ENCODE measurements at places on chromosomes 1 and 21.

DNA sequence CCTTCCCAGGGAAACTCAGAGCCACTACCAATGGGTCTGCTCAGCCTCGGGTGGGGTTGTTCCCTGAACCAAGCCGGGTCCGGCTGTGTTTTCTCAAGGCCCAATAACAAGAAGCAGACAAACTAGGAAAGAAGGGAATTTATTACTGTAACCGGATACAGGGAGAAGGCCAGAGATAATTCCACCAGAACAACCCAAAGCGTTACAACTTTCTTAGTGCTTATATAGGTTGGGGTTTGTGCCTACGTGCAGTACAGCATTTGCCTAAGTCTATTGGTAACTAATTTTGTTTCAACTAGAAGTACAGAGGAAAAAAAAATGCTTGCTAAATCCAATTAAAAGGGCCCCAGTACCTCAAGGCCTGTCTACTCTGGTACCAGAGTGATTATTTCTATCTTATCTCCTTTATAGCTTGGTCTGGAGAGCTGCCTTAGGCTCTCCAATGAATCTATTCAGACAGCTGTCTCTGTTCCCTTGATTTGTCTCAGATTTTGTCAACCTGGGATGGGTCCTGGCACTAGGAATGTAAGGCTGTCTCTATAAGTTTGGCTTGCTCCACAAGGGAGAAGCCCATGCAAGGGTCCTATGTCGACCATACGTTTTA, 57.3 kb upstream of the CCDC190 start:
- DNase-seq = no peak

GRCh38 chr1:12404918-12405317, 175.1 kb downstream of the VPS13D start:
- no peak for DNase-seq

- DNase-seq = no peak
Observed at GRCh38 chr1:214847071-214847810, 235.3 kb upstream of the KCNK2 start.

DNA sequence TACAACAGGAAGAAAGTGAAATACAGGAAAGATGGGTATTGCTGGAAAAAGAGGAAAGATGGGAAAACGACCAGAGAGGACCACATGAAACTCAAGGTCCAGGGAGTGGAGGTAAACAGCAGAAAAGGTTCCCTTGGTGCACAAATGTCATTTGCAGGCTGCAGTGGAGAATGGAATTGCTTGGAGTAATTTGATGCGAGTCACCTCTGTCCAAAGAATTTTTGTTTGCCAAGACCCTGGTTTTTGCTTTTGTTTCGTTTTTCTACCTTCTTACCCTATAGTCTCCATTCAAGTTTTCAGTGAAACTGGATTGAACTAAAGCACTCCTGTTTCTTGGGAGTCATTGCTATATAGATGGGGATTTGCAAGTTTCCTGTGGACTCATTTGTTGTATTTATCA, 464.3 kb downstream of the CAMTA1 start:
- no peak for DNase-seq

DNA sequence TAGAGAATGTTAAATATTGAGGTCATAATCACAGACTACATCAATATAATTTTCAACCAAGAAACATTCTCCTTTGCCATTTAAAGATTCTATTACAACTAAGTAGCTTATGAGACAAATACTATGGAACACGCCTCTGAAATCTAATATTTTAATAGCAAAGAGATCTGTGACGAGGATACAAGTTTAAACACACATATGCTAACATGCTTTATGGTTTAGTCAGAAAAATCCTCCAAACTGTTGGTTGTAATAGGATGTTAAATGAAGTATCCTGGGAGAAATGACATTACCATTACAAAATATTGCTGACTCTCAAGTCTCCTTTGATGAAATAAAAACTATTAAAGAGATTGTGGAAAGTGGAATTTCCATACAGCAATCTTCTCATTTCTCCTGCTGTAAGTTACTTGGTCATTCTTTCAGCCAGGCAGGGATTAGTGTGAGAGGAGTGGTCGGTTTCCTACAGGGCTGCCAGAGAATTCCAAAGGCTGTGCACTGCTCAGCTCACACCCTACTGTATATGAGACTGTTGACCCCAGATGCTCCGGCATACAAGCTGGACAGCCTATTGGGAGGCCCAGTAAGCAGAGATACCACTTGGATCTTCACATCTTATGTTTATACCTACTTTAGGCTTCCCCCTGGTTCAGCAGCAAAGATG, 26.6 kb downstream of the SCYL3 start:
- no peak for DNase-seq

DNA sequence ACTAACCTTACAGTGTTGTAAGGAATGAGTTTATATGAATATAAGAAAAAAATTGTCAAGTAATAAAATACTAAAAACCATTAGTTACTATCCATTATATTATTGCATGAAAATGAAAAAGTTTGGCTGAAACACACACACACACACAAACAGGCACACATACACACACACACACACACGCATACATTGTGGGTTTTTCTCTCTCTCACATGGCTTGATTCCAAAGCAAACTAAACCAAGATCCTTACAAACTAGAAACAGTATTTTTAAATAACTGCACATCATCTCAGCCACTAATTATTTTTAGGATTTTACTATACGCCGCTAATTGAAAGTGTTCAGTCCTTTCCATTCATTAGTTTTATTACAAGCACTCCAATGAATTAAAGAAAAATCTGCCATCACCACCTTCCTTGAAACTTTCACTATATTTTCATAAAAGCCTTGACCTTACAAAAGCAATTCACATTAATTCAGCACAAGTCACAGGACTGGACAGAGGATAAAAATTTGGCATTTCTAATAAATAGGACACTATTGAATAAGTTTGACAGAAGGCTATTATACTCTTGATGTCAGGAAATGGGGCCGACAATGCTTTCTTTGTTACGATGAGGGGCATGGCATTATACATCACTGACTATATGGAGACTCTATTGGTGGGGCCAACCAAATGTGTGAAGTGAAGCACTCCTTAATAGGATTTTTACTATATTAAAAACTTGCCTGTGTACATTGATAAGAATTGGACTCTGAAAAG, 187.0 kb upstream of the ESRRG start:
- no peak for DNase-seq

- no peak for DNase-seq
Observed at GRCh38 chr1:19336543-19336942, 24.4 kb downstream of the SLC66A1 start.

DNA sequence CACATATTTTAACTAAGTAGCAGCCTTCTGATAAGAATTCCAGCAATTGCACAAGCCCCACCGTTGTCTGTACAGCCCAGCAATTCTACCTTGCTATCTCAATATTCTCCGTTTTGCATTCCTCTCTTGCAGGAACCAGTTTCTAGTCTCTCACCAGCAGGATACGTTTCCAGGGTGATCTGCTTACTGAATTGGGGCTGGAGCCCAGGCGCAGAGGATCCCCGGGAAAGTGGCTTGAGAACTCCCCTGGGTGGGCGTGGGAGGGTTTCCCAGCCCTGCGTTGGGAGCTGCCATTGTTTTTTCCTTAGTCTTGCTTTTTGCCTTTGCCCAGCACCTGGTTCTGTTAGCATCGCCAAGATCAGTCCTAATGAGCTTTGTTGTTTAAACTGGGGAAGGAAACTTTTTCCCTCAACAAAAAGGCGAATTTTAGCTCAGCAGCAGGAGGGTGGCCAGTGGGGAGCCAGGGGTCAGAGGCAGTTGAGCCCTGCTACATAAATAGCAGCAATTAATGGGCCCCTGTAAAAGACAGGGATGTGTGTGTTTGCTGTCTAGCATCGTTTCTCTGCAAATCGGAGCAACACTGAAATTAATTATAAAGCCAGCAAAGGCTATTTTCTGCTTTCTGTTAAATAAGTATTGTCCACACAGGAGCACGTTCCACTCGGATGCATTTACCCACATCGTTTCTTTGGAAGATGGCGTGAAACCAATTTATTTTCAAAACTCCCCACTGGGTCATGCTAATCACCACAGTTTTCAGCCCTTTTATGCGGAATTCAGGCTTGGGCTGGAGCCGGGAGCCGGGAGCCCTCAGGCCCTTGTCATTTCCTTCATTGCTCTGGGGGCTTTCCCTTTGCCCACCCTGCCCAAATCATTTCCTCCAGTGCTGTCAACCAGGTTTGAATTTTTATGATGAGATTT, 36.6 kb downstream of the HUNK start:
- no peak for DNase-seq
